ENCODE measurements at places on chromosomes 3 and 15. TPM values are rescaled to one million over a fixed set of nuclear protein-coding genes. Genes with fewer than 3 reads are reported as not detected.

Gene RPLP1
- total RNA-seq = 52.0 TPM

Gene TRIM42
- not detected for total RNA-seq

Gene DNAJA4
- total RNA-seq = 7.3 TPM

Gene MAGI1
- total RNA-seq = 106 TPM

Gene CELF6
- total RNA-seq = not detected

Gene TICRR
- total RNA-seq = 5.0 TPM

Gene SERPINI2
- not detected for total RNA-seq

All from bladder microvascular endothelial cell (primary cell).